ENCODE measurements at places on chromosomes 7 and 10.

- no peak for DNase-seq
Observed at GRCh38 chr10:82887488-82887887, 1012.5 kb downstream of the NRG3 start.

- DNase-seq = no peak
Observed at GRCh38 chr7:106099539-106099938, 12.6 kb downstream of the SYPL1 start.

- DNase-seq = no peak
Observed at GRCh38 chr10:113958631-113959382, 84.9 kb upstream of the ADRB1 start.

DNA sequence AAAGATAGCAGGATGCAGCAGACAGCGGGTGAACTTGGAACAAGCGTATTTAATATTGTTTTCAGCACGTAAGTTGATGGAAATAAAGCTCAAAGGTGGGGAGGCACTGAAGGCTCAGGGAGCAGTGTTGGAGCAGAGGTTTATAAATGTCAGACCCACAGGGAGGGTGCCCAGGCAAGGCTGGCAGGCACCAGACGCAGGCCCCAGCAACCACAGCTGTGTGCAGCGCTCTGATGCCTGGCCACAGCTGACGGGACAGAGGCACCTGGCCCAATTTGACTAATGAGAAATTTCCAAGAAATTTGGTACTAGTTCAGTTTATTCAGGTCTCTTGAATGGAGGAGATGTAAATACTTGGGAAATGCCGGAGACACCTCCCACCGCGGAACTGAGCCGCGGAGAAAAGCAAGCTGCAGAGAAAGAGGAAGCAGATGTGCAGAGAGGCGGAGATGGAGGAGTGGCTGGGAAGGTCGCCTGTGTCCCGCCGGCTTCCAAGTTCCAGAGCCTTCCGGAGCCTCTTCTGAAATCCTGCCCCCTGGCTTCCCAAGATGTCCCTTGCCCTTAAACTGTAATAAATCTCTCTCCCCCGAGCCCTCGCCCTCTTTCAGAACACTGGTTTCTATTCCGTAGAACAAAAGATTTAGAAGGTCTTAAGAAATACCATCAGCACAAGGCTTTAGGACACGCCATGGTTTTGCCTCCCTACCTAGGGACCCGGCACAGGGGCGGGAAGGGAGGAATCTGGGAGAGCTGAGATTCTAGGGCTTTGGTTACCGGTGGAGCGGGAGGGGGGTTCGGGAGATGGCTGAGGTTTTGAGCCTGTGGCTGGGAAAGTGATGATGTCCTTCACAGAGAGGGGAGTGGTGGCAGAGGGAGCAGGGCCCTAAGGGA lies 38.4 kb upstream of the PLXNA4 start:
- no peak for DNase-seq

- no peak for DNase-seq
Observed at GRCh38 chr7:573933-574381, 54.3 kb upstream of the PDGFA start.

DNA sequence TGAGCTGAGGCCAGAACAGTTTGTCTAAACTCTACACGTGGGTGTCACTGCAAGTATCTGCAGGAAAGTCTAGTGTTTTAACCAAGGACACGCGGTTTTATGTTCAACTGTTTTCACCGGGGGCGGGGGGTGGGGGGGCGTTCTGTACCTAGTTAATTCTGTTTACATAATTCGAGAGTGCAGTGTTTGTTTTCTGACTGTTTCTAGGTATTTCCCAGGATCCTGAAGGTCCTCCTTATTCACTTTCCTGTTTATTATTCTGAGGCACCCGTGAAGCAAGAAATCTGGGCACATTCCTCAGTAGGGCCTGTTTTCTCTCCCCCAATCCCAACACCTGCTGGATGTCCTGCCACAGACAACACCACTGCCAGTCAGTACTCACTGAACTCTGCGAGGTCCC lies 7.6 kb downstream of the LOXL4 start:
- DNase-seq = no peak

DNA sequence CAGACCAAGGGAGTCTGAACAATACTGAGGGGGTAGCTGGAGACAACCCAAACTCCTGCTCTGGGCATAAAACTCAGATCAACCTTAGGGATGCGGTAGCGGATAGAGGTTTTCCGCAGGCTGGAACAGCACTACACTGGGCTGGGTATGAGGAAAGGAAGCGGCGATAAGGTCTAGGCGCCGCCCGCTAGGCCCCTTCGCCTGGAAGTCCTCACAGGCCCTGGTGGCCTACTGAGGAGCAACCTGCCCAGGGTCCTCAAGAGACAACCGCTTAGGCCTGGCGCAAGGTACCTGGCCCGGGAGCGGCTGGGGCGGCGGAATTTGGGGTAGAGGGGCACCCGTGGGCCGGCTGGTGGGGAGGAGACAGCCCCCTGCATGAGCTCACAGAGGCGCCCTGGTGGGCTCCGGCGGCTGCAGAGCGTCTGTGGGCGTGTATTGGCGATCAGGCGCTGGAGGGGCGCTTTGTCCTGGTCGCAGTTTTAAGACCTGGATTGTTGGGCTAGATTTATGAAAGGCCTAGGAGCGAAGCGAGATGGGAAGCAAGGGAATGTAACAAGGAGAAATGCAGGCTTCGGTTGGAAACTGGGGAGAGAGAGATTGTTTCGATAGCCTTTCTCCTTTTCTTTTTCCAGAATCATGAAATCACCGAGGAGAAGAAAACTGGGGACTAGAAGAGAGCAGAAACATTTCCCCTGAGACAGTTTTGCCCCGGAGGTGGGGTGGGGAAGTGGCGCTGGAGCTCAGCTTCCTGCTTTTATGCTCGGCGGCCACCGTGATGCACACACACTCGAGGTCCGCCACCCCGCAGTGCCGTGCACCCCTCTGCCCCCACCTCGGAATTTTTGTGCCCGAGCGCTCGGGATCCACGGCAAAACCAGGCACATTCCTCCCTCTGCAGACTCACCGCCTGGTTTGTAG lies 2.4 kb upstream of the NKX2-3 start:
- DNase-seq = no peak

GRCh38 chr7:20301311-20301939 lies 29.3 kb upstream of the ITGB8 start:
- no peak for DNase-seq

- no peak for DNase-seq
Observed at GRCh38 chr7:157009778-157010587, 480 bp downstream of the MNX1 start.

DNA sequence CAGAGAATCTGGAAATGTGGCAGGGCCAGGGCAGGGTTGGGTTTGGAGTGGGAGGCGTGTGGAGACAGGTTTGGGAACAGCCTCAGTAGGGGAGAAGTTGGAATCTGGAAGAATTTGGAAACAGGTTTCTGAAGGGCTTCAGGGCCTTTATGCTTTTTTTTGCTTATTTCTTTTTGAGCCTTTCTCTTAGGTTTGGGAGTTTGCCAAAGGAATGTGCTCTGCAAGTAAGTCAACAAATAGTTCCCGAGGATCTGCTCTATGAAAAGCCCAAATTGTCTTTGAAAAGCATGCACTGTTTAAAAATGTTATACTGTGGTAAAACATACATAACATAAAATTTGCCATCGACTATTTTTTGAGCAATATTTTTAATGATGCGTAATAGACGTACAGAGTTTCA lies 86.7 kb upstream of the ADRB1 start:
- DNase-seq = no peak

GRCh38 chr10:129193148-129193547 lies 273.9 kb upstream of the MGMT start:
- no peak for DNase-seq

GRCh38 chr7:67825356-67825755 lies 828.7 kb downstream of the TYW1 start:
- DNase-seq = no peak

GRCh38 chr10:132645630-132646442 lies 108.2 kb downstream of the INPP5A start:
- no peak for DNase-seq

DNA sequence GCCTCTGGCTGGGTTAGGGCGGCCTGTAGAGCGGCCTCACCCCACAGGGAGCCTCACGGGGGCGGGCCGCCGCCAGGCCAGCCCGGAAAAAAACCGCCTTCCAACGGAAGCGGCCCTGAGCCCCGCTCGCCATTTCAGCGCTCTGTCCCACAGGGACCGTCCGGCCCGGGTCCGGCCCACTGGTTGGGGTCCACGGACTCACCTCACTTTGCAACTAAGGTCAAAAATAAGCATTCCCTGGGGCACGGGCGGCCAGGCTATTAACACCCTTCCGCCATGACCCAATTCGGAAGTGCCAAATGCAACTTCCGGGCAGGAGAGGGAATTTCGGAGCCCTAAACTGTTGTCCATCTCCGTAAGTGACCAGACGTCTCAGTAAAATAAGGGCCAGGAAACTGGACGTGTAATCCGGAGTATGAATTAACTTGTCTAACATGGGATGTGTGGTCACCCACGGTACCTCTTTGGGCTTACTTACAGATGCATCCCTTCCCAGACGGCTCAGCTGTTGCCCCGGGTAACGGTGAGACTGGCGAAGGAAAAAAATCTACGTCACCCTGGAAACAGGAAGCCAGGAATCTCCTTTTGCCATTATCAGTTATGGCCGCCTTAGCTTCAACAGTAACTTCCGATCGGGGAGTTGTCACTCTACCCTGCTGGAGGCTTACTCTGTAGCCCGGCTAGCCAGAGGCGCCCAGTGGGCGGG lies at the start of gene BBIP1:
Gene BBIP1, minus strand, starts transcription at position 538 of the 706 bp plus-strand sequence. CDS start 1,023 bp downstream, outside the sequence.
- no peak for DNase-seq

DNA sequence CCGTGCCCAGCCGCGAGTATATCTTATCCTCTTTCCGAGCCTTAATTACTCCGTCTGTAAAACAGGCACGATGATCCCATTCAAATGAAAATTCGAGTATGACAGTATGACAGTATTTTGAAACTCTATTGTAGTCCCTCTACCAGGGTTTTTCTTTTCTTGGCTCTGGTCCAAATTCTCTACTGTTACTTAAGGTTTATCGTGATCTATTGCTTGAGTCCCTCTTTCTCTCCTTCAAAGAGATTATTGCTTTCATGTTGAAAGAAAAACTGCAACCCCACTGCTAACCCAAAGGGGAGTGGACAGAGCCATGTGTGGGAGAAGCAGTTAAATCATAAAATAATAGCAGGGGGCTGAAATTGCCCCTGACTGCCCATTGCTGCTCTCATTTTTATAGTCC lies 1156.6 kb upstream of the AUTS2 start:
- DNase-seq = no peak

DNA sequence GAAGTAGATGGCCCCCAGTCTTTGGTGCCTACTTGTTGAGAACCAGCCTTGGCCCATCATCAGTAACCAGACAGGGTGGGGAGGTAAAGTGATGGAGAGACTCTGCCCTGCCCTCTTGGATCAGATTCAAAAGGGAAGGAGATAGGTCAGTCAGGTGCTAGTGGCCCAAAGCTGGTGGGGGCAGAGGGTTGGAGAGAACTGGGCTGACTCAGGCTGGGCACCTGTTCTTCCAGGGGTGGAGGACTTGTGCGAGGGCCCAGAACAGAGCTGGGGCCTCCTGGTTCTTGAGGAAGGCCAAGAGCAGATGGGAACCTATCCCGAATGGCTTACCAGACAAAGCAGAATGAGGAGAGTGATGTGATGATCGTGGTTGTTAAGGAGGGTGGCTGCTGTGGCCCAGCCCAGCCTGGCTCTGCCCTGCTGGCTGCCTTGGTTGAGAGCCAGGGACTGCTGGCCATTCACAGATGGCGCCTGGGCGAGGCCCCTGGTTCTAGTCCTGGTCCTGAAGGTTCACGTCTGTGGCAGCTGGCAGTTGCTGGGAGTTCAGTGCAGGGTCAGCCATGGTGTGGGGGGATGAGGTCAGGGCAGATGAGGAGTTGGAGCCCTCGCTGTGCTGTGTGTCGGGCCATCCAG lies 36.6 kb downstream of the PALD1 start:
- DNase-seq = no peak

DNA sequence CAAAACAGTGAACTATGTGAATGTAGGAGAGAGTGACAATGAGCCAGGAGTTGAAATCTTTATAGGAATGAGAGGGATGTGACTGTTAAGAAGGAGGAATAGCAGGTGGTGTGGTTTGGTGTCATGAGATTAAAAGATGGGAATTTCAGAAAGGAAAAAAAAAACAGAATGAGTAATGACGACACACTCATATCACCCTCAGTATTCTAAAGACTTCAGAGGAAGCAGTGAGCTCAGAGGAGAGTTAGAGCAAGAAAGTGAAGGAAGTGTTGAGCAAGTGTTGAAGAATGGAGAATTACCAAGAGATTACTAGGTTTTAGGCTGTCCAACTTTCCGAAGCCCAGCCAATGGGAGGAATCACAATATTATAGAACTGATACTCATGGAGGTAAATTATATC lies 220.5 kb upstream of the HGF start:
- DNase-seq = no peak

- DNase-seq = no peak
Observed at GRCh38 chr7:115984105-115984504, 46.5 kb downstream of the TFEC start.

- DNase-seq = no peak
Observed at GRCh38 chr7:92830027-92830426, 6.3 kb downstream of the CDK6 start.

DNA sequence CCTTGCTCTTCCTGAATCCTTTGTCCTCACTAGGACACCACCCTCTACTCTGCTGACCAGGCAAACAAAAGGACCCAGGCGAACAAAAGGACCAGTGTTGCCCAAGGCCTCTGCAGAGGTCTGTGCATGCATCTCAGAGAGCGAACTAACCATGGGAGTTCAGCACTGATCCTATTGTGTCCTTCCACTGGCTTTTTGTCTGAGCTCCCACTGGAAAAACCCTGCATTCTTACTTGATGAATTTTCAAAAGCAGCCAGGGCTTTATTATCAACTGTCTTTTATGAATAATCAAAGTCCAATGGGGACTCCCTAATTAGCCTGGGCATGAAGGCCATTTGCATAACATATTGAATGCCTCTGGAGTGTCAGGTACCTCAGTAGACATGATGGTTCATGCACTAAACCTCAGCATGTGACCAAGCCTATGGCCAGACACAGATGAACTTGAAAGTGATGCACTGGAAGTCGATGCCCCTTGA lies 140.6 kb downstream of the KCNMA1 start:
- no peak for DNase-seq

GRCh38 chr10:93907059-93907458 lies 13.3 kb downstream of the SLC35G1 start:
- DNase-seq = no peak

DNA sequence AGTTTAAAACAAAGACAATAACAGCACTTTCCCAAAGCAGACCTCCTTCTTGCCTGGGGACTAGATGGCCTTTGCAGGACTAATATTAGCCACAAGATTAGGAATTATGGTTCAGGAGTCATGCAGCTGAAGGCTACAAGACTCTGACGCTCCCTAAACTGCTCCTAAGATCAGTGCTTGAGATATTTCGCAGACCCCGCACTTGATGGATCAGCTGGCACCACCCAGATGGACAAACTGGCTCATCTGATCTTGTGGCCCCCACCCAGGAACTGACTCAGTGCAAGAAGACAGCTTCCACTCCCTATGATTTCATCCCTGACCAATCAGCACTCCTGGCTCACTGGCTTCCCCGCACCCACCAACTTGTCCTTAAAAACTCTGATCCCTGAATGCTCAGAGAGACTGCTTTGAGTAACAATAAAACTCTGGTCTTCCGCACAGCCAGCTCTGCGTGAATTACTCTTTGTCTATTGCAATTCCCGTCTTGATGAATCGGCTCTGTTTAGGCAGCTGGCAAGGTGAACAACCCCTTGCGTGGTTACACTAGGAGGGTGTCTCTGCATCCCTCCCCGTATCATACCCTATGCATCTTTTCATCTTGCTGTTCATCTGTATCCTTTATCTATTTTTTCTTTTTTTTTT lies 26.9 kb upstream of the NRBF2 start:
- DNase-seq = no peak

All from stimulated activated CD8-positive, alpha-beta memory T cell treated with anti-CD3 and anti-CD28 coated beads, Interleukin-7, amount 100 ng/mL, for 24 hours (primary cell).